NCI-H1417 (cell line): ENCODE measurements at places on chromosomes 1 and 21.

DNA sequence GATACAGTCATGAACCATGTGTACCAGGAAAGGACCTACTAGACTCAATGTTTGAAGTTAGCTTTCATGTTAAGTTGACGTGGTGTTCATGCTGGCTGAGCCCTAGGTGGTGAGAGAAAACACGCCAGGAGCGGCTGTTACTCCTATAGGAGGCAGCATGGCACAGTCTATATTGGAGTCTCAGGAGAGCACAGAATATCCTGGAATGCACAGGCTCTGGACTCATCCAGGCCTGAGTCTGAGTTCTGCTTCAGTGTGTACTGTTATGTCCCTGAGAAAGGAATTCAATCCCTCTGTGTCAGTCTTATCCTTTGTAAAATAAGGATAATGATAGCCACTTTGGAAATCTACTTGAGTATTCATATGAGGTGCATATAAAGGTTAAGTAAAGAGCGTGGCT is 41.2 kb downstream of the DPT start:
- no peak for DNase-seq

GRCh38 chr1:209397371-209397770 is 186.1 kb upstream of the CAMK1G start:
- DNase-seq: no peak

- DNase-seq: no peak
Observed at GRCh38 chr21:46081022-46081861, 16.7 kb upstream of the COL6A2 start.

GRCh38 chr1:216502528-216503162 is 79.4 kb upstream of the USH2A start:
- DNase-seq: no peak
